Stimulated activated CD8-positive, alpha-beta memory T cell treated with anti-CD3 and anti-CD28 coated beads, Interleukin-4, amount 100 ng/mL, for 4 hours (primary cell): ENCODE measurements at places on chromosomes 7 and 10.
A peak's percentile ranks its signal among the peaks of the same experiment; 100 is the strongest.

DNA sequence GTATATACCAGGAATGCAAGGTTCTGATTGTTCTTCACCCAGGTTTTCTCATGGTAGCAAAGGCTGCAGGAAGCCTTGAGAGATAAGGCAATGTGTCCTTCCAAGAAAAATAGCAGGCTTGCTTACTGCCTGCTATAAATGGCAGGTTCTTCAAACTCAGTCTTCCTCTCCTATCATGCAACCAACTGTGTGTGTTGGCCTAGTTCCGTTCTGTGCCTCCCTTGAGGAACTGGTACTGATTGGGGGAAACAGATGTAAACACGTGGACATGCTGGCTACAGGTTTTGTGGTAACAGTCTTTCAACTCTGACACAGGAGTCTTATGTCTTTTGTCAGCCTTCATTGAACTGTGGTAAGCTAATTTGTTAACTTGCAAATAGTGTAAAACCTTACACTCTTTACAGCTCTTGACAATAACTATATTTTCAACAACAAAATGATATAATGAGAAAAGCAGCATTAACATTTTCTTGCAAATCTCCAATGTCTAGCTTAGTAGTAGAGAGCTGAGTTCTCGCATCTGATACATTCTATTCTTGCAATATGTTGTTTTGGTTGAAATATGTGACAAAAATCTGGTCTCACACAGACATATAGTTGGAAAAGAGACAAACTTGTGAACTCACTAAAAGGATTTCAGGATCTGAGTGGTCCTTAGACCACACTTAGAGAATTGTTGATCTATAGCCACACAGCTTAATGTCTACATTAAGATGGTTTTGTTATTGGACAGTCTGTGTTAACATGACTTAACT, 54.7 kb upstream of the LSM8 start:
- no peak for DNase-seq

DNA sequence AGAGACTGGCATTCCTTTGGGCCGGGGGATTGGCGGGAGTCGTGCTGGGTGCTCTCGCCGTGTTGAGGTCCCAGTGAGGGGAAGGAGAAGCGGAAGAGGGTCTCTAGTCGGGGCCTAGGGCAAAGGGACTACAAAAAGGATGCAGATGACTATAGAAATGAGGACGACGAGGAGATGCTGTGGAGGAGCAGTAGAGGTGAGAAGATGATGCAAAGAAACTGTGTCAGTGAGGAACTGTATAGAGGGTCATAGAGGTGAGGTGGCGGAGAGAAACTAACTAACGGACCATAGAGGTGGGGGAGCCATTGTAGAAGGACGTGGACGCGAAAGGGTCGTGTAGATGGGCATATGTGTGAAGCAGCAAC, 324 bp downstream of the TWNK start:
- DNase-seq, result no peak

DNA sequence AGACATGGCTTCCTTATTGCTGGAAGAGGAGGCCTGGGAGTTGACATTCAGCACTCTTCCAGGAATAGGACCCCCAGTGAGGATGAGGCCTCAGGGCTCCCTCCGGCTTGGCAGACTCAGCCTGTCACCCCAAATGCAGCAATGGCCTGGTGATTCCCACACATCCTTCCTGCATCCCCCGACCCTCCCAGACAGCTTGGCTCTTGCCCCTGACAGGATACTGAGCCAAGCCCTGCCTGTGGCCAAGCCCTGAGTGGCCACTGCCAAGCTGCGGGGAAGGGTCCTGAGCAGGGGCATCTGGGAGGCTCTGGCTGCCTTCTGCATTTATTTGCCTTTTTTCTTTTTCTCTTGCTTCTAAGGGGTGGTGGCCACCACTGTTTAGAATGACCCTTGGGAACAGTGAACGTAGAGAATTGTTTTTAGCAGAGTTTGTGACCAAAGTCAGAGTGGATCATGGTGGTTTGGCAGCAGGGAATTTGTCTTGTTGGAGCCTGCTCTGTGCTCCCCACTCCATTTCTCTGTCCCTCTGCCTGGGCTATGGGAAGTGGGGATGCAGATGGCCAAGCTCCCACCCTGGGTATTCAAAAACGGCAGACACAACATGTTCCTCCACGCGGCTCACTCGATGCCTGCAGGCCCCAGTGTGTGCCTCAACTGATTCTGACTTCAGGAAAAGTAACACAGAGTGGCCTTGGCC, 4.3 kb downstream of the PGAM2 start:
- no peak for DNase-seq

GRCh38 chr7:157846271-157846670, 509.5 kb downstream of the DNAJB6 start:
- DNase-seq, result no peak

- no peak for DNase-seq
These were observed 49.9 kb upstream of the ZRANB1 start for GRCh38 chr10:124892031-124892430.

DNA sequence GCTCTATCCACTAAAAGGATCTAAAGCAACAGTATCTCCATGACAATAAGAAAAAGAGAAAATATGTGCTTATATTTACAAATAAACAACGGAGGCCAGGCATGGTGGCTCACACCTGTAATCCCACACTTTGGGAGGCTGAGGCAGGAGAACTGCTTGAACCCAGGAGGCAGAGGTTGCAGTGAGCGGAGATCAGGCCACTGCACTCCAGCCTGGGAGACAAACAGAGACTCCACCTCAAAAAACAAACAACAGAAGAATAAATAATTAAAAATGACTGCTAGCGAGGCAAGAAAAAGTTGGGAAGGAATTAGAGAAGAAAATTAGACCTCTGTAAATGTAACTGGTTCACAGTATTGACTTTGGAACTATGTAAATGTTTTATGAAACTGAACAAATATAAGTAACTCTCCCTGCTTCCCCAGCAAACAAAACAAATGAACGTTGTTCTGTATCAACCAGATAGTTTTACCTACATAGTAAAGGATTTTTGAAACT, 17.1 kb downstream of the TRIM24 start:
- no peak for DNase-seq

DNA sequence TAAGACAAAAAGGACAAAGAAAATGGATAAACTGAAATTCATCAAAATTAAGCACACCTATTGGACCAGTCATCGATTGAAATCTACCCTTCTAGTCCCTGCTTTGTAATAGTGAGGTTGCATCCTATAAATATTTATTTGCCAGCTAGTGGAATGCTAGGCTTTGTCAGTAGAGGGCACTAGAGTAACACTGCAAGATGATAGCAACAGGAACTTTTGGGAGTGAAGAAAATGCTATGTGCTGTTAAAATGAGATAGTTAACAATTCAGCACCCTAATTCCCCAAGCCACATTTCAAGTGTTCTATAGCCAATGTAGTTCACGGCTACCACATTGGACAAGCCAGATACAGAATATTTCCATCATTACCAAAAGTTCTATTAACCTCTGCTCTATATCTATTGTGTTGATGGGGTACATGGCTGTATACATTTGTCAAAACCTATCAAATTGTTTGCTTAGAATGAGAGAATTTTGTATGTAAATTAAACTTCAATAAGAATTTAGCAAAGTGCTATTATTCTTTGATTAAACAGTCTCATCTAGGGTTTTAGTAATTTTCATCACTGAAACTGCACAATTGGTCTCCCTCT, 69.8 kb downstream of the LSMEM1 start:
- DNase-seq, result no peak

- no peak for DNase-seq
These were observed 29.7 kb upstream of the GTF2I start for GRCh38 chr7:74627661-74628411.

DNA sequence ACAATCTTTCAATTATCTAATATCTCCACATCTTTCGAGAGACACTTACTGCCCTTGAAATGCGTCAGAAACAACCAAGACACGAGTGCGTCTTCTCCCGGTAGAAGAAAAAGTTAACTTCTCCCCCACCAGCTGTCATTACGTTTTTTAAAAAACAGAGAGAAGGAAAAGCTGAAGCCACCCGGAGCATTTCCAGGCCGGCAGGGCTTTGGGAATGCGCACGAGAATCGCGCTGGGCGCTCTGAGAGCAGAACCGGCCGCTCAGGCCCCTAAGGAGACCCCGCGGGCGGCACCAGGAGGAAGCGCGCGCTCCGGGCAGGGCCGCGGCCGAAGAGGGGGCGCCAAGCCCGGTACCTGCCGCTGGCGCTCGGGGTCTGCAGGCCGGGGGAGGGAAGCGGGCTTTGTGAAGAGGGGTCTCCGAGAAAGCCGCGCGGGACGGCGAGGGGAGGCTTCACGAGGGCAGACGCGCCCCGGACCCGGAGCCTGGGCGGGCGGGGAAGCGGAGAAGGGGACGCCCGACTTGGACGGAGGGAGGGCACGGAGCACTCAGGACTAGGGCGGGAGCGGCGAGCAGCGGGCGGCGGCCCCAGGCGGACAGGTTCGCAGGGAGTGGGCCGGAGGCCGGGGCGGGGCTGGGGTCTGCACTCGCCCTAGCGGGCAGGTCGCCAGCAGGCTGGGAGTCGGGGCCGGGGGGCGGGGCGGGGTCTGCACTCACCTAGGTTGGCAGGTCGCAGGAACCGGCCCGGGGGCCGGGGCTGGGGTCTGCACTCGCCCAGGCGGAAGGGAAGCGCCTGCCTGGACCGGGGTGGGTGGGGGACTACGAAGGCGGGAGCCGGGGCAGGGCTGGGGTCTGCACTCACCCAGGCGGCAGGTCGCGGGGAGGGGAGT, 932 bp downstream of the ESYT2 start:
- no peak for DNase-seq

DNA sequence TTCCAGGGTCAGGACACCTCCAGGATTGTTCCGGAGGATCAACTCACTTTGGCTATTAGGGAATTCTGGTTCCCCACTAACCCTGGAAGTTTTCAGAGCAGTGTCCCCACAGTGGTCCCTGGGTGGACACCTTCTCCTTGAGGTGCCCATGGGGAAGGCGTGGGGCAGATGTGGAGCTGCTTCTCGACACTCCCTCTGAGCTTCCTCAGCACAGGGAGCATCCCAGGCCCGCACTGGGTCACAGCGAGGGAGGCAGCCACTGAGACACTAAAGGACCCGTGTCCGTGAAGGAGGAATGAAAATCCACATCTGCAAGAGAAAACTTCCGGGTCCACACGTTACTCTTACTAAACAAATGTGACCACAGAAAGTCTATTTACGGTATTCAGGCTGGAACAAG, 48.2 kb upstream of the MNX1 start:
- no peak for DNase-seq

GRCh38 chr10:9166770-9167169, 1112.3 kb downstream of the GATA3 start:
- no peak for DNase-seq

DNA sequence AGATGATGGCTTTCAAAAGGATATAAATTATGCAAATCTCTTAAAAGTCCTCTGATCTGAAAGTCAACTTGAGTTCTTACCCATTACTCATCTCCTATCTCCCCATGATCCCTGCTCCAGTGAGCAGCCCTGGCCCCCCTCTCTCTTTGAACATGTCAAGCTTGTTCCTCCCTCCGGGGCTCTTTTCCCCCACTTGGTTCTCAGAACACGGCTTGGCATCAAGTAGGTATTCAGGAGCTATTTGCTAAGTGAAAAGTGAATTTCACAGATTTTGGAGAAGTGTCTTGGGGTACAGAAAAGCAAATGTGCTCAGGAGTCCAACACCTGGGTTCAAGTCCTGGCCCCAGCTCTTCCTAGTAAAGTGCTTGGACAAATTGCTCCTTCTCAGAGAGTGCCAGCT, 98.3 kb upstream of the CTBP2 start:
- DNase-seq, result no peak

GRCh38 chr7:36605261-36606051, 118.8 kb downstream of the AOAH start:
- DNase-seq, result no peak

GRCh38 chr7:142359694-142360279, 101.9 kb upstream of the PRSS58 start:
- DNase-seq, result no peak

- no peak for DNase-seq
These were observed 73.0 kb upstream of the AFAP1L2 start for GRCh38 chr10:114477285-114477684.

DNA sequence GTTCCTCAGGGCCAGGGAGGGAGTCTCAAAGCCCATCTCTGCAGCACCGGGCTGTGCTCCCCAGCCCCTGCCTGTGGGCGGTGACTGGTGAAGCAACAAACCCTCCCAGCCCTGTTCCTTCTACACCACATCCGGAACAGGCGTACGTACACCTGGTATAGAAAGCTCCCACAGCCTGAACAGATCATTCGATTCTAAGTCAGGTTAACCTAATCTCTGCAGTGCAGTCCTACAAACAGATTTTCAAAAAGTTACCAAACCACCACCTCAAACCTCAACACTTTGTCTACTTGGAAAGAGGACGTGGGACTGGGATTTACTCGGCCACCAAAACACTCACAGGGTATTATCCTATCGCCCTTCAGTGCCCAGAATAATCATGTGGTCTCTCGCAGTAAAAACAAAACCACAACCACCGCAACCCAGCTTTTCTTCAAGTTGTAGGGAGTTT, 238.4 kb downstream of the DIP2C start:
- DNase-seq, result peak; percentile 30

DNA sequence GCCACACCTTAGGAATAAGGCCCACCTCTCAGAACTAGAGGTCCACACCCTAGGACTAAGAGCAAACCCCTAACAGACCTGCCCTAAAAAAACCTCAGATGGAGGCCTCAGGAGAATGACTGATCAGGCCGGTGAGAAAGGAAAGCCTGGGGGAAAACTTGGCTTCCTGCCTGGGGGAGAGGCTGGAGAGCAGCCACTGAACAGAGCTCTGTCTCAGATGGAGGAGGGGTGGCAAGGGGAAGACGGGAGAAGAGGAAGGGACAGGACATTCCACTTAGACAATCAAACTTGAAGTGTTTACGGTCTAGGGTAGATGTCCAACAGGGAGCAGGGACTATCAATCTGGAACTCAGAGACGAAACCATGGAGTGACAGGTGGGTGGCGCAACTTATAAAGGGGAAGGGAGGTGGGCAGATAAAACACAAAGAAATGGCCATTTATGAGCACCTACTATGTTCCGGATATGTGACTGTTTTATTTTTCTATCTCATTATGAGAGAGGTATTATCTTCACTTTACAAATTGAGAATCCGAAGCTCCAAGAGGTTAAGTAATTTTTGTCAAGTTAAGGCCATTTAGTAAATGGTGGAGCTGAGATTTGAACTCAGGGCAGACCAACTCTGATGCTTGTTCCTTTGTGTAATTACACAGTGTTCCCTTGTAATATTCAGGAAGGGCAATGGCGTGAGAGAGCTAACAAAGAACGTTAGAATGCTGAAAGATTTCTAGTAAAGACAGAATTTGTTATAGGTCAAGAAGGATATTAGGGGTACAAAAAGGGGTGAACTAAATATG, 82.6 kb downstream of the DNMBP start:
- DNase-seq, result no peak

DNA sequence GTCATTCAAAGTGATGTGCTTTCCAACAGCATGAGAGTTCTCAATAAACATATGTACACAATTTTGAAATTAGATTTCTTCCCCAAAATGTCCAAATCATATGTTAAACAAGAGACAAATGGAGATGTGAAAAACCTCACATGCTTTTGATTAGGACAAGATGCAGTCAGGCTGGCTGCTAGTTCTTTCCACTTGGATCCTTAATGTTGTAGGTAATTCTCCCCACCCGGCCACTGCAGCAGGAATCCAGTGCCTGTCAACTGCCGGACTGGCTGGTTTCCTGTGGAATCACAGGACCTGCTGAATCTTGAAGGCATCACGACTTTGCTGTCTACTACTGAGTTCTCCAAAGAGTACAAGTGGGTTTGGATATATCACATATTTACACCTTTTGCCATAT, 138.6 kb upstream of the AKR1E2 start:
- DNase-seq, result no peak

GRCh38 chr10:107767185-107767584, 602.7 kb upstream of the SORCS1 start:
- no peak for DNase-seq

GRCh38 chr10:126397156-126397555, 8.9 kb upstream of the ADAM12 start:
- no peak for DNase-seq
